ENCODE measurements at places on chromosomes 12 and 14.

GRCh38 chr14:34237081-34237480 is 225.0 kb downstream of the SPTSSA start:
- DNase-seq = peak; percentile 54

DNA sequence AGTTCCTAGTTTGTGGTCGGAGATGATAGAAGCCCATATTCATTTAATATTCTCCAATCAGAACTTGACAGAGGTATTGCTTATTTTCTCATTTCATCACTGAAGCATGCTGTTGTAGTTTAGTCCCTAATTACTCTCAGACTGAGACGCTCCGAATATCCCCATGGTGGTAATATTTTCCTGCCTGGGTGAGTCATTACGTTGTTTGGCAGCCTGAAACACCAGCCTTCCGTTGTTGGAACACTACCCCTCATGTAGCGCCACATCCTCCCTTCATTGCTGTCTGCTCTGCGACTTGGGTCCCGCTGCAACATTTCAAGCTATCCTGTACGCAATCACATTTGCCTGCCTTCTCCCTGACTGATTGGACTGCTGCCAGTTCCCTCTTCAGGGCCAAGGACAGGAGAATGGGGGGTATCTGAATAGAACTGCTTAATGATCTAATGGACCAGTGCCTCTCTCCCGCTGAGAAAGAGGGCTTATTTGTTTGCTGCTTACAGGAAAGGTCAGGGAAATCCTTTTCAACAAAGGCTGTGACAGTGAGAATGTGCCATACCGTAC is 369.1 kb downstream of the NPAS3 start:
- DNase-seq = no peak

GRCh38 chr12:76781321-76781720 is 17.4 kb downstream of the ZDHHC17 start:
- no peak for DNase-seq

DNA sequence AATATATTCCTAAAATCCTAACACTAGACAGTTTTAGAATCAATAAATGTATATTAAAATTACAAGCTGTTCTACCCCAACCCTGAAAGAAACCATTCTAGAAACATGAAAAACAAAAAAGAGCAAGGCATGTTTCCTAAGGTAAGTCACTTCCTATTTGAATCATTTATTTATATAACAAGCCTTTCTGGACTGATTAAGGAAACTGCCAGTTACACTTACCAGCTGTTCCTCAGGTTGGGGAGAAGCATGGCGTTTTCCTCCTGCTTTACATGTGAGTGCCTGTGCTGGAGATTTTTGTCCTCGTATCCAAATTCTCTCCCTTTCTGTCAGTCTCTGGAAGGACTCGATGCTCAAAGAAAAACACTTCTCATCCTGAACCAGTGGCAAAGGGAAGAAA is 183.3 kb downstream of the EFCAB11 start:
- no peak for DNase-seq

DNA sequence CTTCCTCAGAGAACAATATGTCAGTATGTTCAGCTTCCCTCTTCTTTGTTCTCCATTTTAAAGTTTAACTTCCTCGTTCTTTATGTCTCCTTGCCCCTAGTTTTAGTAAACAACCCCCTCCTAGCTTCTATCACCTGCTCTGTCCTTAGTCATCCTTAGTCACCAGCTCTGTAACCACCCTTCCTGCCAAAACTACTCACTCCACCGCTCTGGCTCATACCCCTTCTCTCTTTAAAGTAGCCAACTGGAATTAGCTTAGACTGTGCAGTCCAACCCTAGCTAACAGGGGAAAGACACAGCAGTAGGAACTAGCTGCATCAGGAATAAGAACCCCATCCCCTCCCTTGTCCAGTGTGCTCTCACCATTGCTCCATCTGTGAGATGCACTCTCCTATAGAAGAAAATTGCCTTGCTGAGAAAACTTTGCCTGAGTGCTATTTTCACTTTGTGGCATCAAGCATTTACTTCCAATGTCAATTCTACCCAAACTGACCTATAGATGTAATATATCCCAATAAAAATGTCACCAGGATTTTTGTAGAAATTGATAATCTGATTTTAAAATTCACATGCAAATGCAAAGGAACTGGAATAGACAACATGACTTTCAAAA is 603.2 kb downstream of the C12orf50 start:
- peak; percentile 92 for DNase-seq

Data from Caki2 (cell line).